HL-60 (cell line): ENCODE measurements at places on chromosomes 2 and 18.

DNA sequence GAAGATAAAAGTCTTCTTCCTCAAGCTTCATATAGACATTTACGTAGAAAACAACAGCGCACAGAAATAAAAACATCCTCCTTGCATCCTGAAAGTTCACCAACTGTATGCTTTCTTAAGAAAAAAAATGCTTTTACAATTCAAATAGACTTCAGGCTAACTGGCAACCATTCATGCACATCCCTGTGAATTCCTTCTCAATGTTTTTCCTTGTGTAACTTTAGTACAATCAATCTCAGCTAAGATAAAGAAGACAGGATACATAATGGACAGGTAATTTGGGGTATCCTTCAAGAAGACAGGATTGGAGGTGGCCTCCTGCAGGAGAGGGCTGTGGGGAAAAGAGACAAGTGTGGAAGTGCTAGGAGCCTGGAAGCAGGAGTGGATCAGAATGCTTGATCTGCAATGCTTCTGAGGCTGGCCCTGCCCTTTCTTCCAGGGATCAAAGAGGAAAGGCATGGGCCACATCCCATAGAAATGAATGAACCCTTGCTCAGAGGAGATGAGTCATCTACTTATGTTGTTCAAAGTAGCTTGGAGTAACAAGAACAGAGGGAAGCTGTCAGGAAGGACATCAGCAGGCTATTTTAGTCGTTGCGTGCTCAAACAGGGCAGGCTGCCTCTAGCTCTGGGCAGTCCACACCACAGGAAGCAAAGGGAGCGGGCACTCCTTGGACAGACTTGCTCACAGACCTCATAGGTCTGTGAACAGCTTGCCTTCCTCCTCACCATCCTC is 126.6 kb downstream of the TMEM131 start:
- peak; percentile 36 for DNase-seq

DNA sequence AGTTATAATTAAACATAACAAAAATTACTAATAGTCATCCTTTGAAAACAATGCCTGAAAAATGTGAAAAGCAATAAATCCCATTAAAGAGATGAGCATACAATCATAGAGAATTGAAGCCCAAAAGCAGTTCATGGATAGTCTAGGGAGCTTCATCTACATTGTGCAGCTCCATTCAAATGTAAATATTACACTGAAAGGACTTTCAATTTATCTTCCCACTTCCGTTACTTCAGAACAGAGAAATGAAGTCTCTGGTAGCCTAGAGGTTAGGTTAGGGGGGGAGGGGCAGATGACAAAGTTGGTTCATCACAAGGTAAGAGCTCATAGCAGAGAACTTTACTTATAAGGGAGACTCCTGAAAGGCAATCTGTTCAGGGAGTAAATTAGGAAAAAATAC is 126.6 kb upstream of the RGPD4 start:
- no peak for DNase-seq

DNA sequence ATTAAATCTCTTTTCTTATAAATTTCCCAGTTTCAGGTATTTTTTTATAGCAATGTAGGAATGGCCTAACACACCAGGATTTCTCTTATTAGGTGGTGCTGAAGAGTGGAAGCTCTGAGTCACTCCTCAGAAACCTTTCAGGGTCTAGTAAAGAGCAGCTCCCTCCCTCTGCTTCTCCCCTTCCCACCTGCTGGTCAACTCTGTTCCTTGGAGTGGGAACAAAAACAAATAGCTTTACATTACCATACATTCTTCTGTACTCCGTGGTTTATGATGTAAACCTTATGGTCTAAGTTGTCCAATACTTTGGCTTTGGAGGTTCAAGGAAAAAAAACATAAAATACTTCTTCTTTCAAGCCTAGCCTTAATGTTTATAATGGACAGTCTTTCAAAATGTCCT is 2.7 kb upstream of the IL1R1 start:
- no peak for DNase-seq

- DNase-seq: no peak
Measured at GRCh38 chr2:230891064-230891463, 26.3 kb downstream of the ITM2C start.

DNA sequence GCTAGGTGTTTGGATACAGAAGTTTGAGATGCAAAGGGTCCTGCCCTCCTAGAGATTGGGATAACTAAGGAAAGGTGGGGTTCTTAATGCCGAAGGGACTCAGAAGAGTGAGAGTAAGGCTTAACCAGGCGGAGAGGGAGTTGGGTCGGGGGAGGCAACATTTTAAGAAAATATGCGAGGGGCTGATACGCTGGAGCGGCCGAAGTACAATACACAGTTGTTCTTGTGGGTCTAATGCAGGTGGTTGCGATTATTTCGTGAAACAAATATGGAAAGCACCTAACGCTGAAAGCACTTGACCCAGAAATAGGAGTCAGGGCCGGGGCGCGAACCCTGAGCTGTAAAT is 344 bp upstream of the MRPL33 start:
- no peak for DNase-seq

DNA sequence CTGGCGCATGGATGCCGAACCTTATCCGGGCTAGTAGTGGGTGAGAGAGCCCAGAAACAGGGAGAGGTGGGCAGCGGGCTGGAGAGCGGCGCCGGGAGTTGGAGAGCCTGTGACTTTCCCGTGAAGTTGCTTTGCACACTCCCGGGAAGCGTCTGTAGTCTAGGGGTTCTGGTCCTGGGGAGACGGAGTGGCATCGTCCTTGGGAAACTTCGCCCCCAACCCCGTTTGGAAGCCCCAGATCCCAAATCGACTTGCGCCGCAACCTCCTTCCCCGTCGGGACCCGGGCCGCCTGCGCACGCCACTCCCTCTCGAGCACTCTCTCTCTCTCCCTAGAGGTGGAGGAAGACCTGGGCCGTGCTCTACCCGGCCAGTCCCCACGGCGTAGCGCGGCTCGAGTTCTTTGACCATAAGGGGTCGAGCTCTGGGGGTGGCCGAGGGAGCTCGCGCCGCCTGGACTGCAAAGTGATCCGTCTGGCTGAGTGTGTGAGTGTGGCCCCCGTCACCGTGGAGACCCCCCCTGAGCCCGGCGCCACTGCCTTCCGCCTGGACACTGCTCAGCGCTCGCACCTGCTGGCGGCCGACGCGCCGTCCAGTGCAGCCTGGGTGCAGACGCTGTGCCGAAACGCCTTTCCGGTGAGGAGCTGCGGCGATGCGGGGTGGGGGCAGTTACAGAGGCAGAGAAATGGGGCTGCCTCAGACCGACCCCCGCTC is 456 bp downstream of the DOK1 start:
- DNase-seq: peak; percentile 47

DNA sequence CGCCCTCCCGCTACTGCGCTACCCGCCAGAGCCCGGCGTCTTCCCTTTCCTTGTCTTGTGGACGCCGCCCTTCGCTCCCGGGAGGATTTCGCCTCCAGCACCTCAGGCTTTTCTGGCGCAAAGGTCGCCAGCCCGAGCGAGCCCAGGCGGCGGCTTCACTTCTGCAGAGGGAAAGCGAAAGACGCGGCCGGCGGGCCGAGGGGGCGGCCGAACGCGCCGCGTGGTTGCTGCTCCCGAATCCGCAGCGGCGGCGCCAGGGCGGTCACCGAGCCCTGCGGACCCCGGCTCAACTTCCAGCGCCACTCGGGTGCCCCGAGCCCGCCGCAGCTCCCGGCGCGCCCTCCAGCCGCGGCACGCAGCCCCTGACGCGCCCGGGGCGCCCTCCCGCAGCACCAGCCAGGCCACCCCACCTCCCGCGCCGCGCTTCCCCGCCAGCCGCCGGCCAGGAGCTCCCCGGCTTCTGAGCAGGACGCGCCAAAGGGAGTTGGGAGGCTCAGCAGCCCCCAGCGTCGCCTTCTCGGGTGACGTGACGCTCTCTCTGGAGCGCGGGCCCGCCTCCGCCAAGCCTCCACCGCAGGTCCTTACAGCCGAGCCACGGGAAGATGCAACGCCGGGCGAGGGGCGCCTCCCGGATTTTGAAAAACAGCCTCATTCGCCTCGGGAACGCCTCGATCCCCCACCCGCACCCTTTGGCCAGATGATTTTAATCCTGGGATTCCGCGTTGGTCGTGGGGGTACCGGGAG is 84.9 kb upstream of the EPB41L3 start:
- no peak for DNase-seq

DNA sequence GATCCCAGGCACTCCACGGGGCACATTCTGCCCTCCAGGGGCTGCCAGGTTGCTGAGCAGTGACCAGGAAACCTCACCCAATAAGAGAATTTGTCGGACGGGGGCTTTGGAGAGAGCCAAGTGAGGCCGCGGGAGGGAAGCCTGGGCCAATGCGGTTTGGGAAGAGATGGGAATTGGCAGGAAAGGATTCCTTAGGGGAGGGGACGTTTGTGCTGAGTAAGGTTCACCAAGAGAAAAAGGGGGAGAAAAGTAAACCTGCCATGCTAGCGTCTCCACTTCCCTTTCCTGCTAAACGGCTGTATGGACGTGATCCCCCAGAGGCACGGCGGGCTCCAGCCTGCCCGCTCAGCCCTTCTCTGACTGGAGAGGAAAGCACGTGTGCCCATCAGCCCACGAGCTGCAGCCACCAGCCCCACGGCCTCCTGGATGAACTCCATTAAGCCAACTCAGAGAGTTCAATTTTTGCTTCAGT is 194.4 kb upstream of the ID2 start:
- DNase-seq: no peak

- no peak for DNase-seq
Measured at GRCh38 chr2:156003780-156004179, 328.7 kb downstream of the NR4A2 start.

DNA sequence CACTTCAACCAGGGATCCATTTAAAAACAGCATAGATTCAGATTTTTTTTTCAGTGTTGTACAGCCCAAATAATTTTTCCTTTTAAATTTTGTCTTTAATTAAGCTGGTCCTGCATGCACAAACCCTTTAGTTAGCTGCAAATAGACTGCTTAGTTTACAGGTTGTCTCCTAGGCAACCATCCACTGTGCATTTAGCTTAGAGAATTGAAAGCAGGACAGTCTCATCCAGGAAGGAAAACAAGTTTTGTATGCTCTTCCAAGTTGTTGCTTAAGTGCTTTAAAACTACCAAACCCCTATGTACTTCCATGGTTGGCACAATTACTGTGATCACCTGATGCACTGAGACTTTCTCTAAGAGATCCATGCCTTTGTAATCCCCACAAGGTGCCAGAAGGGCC is at the start of gene MAP3K19:
MAP3K19 (minus strand) TSS at position 148 of the 400 bp plus-strand sequence. CDS start 22,800 bp downstream, outside the sequence.
- no peak for DNase-seq

DNA sequence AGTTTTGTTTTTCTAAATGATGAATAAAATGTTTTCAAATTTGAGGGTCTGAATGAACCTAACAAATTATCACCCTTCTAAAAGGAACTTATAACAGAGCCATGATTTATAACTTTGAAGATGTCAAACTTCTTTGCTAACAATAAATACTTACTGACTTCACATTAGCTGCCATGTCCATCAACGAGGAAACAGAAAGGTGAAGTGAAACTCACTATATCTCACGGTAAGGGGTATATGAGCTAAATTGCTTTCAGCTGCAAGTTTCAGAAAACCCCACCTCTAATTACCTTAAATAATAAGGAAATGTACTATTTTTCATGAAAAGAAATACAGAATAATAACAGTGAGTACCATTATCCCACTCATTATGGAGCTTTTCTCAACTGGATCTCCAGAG is 350.8 kb upstream of the NT5C1B start:
- no peak for DNase-seq

GRCh38 chr2:69422198-69422597 is 15.0 kb downstream of the NFU1 start:
- DNase-seq: no peak

GRCh38 chr2:158112992-158113391 is 11.3 kb downstream of the UPP2 start:
- no peak for DNase-seq

DNA sequence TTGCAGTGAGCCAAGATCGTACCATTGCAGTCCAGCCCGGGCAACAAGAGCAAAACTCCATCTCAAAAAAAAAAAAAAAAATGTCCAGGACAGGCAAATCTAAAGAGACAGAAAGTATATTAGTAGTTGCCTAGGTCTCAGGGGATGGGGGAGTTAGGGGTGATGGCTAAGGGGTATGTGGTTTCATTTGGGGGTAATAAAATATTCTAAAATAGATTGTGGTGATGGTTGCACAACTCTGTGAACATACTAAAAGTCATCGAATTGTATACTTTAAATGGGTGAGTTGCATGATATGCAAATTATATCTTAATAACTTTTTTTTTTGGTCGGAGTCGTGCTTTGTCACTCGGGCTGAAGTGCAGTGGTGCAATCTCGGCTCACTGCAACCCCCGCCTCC is 34.2 kb upstream of the ACTR2 start:
- DNase-seq: no peak

- no peak for DNase-seq
Measured at GRCh38 chr18:55290898-55291297, 297.1 kb downstream of the TCF4 start.

DNA sequence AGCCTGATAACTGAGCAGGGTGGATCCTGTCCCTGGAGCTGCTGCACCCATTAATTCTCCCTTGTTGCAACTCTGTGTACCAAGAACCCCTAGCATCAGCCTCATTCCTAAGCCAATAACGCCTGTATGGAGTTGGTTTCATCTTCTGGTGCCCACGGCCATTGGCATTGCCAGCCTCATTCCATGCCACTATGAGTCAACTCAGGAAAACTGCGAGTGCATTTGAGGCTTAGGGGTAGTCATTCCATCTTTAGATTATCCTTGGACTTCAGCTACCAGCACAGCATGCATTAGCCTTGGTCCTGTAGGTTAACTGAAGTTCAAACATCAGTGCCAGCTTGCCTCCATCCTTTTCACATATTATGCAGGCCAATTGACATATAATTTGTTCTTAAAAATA is 1.4 kb upstream of the TRIM54 start:
- no peak for DNase-seq

- no peak for DNase-seq
Measured at GRCh38 chr2:221001381-221001801, 570.7 kb downstream of the EPHA4 start.

- DNase-seq: no peak
Measured at GRCh38 chr18:32308493-32309120, 118.8 kb downstream of the MEP1B start.

GRCh38 chr2:216768908-216769411 is 73.6 kb upstream of the IGFBP5 start:
- DNase-seq: no peak

DNA sequence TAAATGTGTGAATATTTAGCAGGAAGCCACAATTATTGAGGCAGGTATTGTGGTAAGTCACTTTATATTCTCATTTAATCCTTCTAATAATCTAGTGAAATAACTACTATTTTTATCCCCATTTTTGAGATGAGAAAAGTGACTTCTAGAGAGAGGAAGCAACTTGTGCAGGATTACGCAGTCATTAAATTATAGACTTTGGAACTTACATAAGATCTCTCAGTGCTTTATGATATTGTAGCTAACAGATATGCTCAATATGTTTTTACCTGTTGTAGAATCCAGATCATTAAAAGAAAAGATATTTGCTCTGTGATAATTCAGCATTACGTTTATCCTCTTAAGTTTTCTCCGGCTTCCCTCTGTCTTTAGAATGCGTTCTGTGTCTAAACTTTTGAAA is 50.5 kb downstream of the MBD5 start:
- DNase-seq: no peak
